IMR-90 (cell line): ENCODE measurements at places on chromosomes 4 and X.

- no peak for DNase-seq
These were observed 67.2 kb downstream of the TSPAN7 start for GRCh38 chrX:38628587-38628986.

- no peak for DNase-seq
These were observed 31.4 kb upstream of the PDLIM5 start for GRCh38 chr4:94420356-94420755.

DNA sequence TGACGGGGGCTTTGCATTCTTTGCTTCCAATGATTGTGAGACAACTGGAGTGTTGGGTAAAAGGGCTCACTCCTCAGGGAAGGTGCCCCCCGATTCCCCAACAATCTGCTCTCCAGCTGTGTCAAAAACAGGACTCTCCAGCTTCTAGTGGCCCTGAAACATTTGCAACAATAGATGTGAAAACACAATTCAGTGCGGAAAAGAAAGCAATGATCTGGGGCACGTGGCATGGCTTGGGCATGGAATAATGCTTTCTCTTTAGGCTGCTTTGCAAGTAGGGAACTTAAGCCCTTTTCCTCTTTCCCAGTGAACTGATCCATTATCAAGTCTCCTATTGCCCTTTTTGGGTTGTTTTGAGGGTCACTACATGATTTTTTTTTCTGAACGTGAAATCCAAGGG is 239.9 kb downstream of the C4orf33 start:
- no peak for DNase-seq

DNA sequence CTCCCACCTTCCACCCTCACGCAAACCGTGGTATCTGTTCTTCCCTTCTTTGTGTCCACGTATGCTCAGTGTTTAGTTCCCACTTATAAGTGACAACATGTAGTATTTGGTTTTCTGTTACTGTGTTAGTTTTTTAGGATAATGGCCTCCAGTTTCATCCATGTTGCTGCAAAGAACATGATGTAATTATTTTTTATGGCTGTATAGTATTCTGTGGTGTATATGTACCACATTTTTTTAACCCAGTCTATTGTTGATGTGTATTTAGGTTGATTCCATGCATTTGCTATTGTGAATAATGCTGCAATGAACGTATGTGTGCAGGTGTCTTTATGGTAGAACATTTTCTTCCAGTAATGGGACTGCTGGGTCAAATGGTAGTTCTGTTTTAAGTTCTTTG is 228.1 kb downstream of the FBXO8 start:
- no peak for DNase-seq

DNA sequence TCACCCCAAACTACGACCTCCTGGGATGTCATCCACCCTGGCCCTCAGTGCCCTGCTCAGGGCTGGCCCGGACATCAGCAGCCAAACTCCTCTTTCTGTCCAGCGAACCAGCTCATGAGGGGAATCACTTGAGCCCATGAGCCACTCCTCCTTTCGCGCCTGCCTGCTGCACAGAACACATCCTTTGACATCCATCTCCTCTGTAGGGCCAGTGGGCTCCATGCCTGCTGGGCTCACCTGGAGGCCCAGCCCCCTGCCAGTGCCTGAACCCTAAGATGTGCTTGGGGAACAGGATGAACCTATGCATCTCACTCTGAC is 43.5 kb downstream of the ABLIM2 start:
- no peak for DNase-seq

DNA sequence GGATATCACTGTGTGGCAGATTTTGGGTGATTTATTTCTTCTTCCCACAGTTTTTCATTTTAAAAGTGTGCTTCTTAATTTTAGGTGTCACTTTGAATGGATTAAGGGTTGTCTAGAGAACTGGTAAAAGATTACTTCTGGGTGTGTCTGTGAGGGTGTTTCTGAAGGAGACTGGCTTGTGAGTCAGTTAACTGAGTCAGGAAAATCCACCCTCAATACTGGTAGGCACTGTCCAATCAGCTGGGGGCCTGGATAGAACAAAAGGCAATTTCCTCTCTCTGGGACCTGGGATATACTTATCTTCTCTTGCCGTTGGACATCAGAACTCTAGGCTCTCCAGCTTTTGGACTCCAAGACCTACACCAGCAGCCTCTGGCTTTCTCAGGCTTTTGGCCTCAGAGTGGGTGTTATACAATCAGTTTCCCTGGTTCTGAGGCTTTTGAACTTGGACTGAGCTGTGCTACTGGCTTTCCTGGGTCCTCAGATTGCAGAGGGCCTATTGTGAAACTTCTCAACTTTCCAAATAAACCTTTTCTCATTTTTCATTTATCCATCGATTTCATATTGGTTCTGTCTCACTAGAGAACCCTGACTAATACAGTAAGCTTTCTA is 413.1 kb downstream of the GBA3 start:
- DNase-seq = no peak

GRCh38 chr4:185535612-185536410 is 504 bp upstream of the PDLIM3 start:
- DNase-seq = no peak

- DNase-seq = no peak
These were observed 41.7 kb downstream of the TMEM164 start for GRCh38 chrX:110044346-110045249.

DNA sequence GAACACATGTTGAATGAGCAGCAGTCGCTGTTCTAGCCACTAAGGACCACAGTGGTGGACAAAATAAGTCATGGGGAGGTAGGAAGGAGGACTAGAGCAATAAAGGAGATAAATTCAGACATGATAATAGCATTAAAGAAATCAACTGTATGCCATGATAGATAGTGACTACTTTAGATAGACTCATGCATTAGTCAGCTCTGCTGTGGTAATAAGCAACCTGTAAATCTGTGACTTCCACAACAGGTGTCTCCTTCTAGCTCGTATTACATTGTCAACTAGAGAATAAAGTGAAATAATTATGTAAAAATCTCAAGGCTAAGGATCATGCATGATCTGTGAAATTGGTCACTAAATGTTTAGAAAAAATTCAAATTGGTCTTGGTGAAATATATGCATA is 77.9 kb downstream of the WWC2 start:
- DNase-seq = no peak

- DNase-seq = peak; percentile 82
These were observed 17.8 kb downstream of the ANXA3 start for GRCh38 chr4:78569306-78569821.

GRCh38 chrX:27890611-27891010 is 82.8 kb downstream of the MAGEB10 start:
- DNase-seq = peak; percentile 82

- DNase-seq = peak; percentile 80
These were observed 55.7 kb upstream of the CLDN34 start for GRCh38 chrX:9911487-9911886.

- peak; percentile 50 for DNase-seq
These were observed 50.2 kb upstream of the PDE5A start for GRCh38 chr4:119678761-119679160.

- DNase-seq = no peak
These were observed 1.5 kb downstream of the USP51 start for GRCh38 chrX:55488006-55488592.

DNA sequence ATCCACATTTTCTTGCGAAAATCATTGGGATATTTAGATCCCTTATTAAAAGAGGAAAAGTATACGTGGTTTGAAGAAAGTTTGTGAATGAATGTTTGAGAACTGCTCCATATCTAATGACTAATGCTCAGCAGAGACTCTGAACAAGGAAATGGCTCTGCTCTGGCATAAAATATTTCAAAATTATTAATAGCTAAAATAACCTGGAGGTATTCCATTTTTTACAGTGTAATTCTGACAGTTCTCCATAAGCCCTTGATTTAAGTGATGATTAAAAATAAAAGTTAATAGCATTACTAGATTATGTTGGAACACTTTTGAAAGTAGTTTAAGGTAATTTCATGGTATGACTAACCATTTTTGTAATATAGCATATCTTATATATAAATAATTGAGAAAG is 1276.9 kb upstream of the TENM3 start:
- DNase-seq = no peak

- no peak for DNase-seq
These were observed 48.1 kb downstream of the ABCB7 start for GRCh38 chrX:75107863-75108509.

- no peak for DNase-seq
These were observed 17.6 kb upstream of the KIAA1210 start for GRCh38 chrX:119145241-119145653.

- DNase-seq = no peak
These were observed 25.1 kb upstream of the PRDM8 start for GRCh38 chr4:80172203-80172602.

- DNase-seq = peak; percentile 26
These were observed 67.7 kb downstream of the PPARGC1A start for GRCh38 chr4:23822181-23822580.

GRCh38 chrX:7133050-7133440 is 14.5 kb upstream of the STS start:
- peak; percentile 35 for DNase-seq

GRCh38 chr4:169758401-169758962 is 738 bp upstream of the HPF1 start:
- no peak for DNase-seq

GRCh38 chrX:31213941-31214340 is 142.1 kb upstream of the FTHL17 start:
- peak; percentile 19 for DNase-seq

- peak; percentile 81 for DNase-seq
These were observed 220.7 kb downstream of the ANTXR2 start for GRCh38 chr4:79852305-79852730.

DNA sequence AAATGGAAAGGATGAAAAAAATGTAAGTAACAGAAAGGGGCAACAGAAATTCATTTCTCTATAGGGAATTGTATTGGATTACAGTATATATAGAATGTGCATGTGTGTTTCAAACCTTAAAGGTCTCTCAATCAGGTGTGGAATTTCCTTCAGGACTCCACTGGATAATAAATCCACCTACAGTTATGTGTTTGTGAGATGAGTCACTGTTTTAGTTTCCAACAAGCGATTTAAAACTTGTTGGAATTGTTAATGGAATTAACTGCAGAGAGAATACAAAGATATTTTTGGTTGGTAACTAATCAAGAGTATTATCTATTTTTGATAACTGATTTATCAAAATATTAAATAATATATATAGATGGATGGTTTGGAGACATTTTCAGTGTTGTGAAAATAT is 32.8 kb downstream of the CEP44 start:
- peak; percentile 4 for DNase-seq

GRCh38 chr4:134702374-134702773 is 500.8 kb upstream of the PABPC4L start:
- no peak for DNase-seq

- DNase-seq = peak; percentile 68
These were observed 9.1 kb downstream of the ELF2 start for GRCh38 chr4:139167774-139168444.

GRCh38 chrX:24025741-24026403 is 1.1 kb downstream of the KLHL15 start:
- DNase-seq = peak; percentile 81

DNA sequence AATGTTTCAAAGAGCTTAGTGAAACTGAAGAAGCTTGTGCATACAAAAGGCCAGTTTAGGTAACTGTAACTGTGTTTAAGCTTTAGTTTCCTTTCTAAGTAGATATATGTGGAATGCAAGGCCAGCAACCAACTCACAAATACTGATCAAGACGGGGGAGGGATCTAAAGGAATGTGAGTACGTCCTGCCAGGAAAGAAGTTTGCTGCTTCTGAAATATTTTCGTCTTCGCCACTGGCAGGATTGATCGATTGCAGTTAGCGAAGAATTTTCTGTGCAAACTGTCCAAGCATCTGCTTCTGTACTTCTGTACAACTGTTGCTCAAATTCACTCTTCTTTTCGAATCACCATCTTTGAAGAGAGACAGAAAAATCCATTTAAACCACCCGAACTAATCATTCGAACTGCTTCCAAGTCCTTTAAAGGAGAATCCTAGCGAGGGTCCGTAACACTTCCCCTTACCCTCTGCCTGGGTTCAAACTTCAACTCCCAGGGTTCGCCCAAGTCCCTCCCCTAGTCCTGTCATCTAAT is 373 bp upstream of the INTS6L start:
- DNase-seq = peak; percentile 60

GRCh38 chr4:7124689-7125442 is 57.0 kb upstream of the GRPEL1 start:
- peak; percentile 95 for DNase-seq

- DNase-seq = no peak
These were observed 22.9 kb downstream of the ABLIM2 start for GRCh38 chr4:8135666-8136065.

- peak; percentile 79 for DNase-seq
These were observed 7.9 kb downstream of the BDH2 start for GRCh38 chr4:103091601-103092223.

GRCh38 chrX:43328358-43328946 is 327.6 kb upstream of the MAOA start:
- DNase-seq = no peak

DNA sequence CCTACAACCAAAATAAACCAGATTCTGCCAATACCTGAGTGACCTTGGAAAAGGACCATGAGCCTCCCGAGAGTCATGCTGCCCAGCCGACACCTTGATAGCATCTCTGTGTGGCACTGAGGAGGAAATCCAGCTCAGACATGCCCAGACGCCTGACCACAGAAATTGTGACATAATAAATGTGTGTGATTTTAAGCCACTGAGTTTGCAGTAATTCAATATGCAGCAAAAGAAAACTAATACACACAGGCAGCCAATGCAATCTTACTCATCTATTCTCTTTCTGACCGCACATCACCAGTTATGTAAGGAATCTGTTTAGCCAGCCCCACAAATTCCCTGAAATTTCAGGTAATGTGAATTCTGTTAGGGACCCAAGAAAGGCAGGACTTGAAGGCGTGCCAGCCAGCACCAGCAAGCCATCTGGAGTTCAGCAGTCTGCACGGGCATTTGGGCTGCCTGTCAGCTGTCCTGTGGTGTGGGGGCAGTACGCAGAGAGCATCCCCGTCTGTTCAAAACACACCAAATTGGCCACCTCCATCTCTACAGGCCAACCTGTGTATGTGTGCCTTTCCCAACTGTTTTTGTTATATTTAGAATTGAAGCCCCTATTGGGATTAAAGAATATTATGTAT is 176.4 kb downstream of the NLGN4X start:
- no peak for DNase-seq

DNA sequence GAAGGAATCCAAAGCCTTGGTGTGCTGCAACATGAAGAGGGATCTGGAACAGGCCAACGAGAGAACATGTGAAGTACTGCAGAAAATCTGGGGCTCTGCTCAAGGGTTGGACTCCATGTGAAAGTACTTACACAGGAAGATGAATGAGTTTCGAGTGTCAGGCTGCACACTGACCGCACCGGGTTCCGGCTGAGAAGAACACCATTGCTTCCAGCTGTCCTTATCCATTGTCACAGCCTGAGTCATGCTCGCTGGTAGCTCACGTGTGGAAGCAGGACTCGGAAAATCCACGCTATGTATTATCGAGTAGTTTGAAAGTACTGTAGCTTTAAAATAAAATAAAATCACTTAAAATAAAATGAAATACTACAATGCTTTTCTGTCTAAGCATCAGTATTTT is 50.4 kb upstream of the TBL1X start:
- no peak for DNase-seq
